ENCODE measurements at places on chromosomes 12 and 14.

DNA sequence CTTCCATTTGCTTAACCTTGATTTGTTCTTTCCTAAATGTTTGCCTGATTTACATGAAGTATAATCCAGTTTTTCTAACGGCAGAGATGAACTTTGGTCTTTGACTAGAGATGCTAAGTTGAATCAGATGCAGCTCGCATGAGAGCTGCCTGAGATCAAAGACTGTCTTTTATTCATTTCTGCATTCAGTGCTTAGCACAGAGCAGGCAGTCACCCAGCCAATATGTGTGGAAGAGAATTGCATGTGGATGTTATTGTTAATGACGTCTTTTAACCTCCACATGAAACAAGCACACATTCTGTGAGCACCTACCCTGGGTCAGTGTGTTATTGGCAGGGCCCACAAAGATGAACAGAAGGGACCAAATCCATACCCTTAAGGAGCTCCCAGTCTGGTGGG lies 99.2 kb downstream of the SLC5A8 start:
- DNase-seq = no peak

GRCh38 chr12:1907652-1908611 lies 10.5 kb downstream of the CACNA2D4 start:
- peak; percentile 13 for DNase-seq

DNA sequence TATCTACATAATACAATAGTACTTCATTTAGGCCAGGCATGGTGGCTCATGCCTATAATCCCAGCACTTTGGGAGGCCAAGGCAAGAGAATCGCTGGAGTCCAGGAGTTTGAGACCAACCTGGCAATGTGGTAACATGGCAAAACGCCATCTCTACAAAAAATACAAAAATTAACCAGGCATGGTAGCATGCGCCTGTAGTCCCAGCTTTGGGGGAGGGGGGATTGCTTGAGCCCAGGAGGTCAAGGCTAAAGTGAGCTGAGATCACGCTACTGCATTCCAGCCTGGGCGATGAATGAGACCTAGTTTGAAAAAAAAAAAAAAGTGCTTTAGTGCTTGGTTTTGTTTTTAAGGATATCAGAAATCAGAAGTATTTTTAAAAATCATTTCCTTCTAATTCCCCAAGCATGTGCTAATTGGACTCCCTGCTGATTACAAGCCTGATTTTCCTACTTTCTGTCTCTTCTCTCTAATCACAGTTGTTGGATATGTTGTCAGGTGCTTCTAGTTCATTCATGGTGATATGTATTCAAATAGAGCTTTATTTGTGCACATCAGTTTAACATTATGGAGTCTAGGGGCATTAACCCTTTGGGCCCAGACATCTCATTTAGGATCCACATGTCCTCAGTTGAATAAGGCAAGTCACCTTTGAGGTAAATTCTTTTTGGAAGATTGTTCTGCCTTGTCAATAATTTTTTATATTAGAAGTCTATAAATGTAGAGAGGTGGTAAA lies 7.0 kb upstream of the KRAS start:
- no peak for DNase-seq

DNA sequence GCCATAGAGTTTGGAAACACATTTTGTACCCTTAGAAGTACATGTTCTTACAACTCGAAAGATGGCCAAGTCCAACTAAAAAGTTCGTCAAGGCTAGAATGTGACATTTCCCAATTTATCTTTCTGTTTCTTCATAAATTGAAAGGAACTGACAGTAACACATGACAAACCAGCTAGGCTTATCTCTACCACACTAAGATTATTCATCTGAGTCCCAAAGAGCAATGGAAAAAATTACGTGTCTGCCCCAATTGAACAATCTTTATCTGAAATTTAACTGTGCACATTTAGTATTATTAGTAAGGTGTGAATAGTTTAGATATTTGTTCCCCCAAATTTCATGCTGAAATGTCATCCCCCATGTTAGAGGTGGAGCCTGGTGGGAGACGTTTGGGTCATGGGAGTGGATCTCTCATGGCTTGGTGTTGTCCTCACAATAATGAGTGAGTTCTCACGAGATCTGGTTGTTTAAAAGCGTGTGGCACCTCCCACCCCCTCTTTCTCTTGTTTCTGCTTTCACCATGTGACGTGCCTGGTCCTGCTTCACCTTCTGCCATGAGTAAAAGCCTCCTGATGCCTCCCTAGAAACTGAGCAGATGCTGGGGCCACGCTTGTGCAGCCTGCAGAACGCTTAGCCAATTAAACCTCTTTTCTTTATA lies 13.3 kb downstream of the CPM start:
- DNase-seq = no peak

GRCh38 chr12:116210131-116210530 lies 67.4 kb downstream of the MED13L start:
- no peak for DNase-seq

GRCh38 chr14:102226356-102227125 lies 78.4 kb downstream of the MOK start:
- no peak for DNase-seq

DNA sequence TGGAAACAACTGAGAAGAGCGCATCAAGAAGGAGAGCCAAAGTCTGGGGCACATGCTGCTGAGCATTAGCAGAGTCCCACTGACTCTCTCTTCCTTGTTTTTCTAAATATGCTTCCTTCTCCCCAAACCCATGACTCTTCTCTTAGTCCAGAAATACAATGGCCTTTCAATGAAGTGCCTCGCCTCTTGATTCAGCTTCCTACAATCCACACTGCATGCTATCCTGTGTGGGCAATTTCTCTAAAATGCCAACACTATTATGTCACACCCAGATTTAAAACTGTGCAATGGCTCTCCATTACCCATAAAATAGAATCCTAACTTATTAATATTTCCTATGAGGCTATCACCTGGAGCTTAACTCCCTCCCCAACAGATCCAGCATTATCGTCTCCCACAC lies 198.6 kb downstream of the RPAP3 start:
- no peak for DNase-seq
